ENCODE measurements at places on chromosomes 4 and X.

GRCh38 chr4:132669786-132670185 lies 479.3 kb upstream of the PCDH10 start:
- DNase-seq: no peak

DNA sequence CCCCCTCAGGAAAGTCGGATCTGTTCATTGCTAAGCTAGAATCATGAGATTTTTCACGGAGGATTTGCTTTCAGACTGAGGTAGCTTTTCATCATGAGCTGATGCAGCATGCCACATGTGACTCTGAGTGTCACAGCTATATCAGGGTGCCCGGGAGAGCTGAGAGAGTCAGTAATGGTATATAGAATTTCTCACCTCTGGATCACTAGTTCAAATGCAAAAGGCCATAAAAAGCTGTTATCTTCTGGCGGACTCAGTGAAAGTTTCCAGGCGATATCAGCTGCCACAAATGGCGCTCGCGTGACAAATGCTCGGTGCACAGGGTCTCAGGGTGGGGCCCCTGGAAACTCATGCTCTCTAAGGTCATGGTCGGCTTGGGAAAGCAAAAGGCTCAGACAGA lies 150.1 kb downstream of the DHX15 start:
- DNase-seq: no peak

- no peak for DNase-seq
Observed at GRCh38 chr4:158913766-158914165, 144.9 kb downstream of the FNIP2 start.

DNA sequence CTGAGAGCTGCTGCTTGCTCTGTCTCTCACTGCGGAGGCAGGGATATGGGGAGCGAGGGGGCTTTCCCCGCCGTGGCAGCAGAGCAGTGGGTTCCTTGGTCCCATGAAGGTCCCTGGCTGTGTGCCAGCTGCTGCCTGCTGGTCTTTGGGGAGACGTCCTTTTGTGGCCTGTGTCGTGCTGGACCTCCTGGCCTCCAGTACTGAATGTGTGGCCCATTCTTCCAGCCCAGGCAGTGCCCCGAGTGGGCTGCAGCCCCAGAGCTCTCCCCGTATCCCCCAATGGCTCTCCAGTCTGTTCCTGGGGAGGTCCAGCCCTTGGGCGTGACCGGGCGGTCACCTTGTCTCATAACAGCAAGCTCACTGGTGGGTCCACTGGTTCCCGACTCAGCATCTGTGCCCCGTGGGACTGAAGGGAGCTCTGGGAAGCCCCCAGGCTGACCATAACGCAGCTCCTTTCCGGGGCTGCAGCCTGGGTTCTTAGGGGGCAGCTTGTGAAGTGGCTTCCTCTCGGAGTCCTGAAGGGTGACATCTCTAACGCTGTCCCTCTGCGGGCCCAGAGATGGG lies 115.6 kb downstream of the SMIM20 start:
- DNase-seq: no peak

DNA sequence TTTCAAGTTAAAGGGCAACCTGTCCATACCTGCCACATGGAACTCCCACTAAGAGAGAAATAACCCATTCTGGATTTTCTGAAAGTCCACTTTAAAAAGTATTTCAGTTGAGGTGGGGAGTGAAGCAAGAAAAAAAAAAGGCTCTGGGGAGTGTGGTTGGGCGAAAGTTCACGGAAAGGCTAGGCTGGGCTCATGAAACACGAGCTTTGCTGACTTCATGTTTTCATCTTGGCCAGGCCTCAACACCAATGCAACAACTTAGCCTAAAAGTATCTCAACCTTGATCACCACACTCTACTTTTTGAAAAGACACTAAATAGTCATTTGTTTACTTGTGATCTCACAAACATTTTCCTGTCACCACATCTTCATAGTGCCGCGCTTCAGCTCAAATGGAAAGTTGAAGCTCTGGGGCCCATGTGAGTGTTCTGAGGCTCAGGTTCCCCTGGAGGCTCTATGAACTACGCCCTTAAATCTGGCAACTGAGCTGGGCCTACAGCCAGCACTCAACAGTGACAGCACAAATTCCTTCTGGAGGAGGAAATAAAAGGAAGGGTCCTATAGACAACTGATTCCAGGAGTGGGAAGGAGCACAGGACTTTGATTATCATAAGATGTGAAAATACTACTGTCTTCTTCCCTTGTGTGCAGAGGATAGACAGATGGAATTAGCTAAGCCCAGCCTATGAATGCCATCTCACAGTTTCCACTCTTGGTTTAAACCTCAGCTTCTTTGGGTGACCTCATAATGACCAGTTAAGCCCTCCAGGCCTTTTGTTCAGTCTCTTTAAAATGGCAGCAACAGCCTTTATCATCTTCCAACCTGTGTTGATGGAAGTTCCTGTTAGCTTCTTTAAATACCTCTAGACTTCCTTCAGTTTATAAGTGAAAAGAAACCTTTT lies 5.1 kb downstream of the CD40LG start:
- DNase-seq: no peak

Data from SK-N-DZ (cell line).